ENCODE measurements at places on chromosomes 6 and 20.

DNA sequence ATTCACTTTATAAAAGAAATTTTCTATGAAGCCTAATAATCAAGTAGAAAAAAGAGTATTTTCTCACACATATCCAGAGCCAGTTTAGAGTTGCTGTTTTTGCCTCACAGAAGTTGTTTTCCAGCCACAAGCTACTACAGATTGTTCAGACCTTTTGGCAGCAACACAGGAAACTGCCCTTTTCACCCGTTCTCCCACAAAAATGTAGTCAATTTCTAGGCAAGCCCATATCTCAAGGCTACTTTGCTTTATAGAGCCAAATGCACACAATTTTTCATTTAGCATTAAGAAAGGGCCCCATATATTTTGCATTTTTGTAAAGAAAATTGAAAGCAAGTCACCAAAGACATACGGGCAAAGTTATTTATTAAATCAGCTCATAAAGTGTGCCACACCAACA is 49.5 kb downstream of the EPB41L2 start:
- DNase-seq, result no peak

DNA sequence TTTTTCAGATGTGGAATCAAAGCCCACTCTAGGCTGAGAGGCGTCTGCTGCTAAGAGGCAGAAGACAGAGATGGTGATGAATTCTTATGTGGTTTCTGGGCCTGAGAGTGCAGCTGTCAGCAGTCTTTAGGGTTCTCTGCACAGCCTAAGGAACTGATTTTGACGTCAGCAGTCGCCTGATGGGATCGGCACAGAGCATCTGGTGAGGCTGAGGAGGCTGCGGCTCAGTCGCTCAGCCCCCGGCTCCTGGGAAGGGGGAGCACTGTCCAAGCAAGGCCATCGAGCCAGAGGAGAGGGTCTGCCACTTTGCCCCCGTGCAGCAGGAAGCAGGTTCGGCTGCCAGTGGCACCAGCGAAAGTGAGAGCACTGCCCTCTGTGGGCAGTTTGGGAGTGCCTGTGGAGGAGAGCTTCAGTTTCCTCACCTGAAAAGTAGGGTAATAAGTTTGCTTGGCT is 92.5 kb downstream of the TCP11 start:
- DNase-seq, result peak; percentile 31

GRCh38 chr6:63635588-63636517 is at the start of gene PHF3:
Gene PHF3, plus strand, starts transcription at chr6:63635802. Its CDS starts 10,750 bp downstream, at chr6:63646552.
- peak; percentile 89 for DNase-seq

DNA sequence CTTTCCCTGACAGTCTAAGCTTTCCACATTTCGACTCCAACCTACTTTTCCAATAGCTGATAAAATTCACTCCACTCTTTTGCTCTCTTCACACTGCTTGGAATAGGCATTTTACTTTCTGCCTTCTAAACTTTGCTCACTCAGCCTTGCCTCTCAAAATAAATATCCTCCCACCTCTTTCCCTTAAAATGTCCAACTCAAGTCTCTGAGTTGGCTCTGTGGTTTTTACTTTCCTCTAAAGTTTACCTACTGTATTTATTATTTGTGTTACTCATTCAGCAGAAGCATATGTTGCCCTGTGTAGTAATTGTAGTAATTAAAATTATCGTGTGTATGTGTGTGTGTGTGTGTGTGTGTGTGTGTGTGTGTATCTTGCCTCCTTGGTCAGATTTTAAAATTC is 20.0 kb upstream of the CDYL start:
- no peak for DNase-seq

DNA sequence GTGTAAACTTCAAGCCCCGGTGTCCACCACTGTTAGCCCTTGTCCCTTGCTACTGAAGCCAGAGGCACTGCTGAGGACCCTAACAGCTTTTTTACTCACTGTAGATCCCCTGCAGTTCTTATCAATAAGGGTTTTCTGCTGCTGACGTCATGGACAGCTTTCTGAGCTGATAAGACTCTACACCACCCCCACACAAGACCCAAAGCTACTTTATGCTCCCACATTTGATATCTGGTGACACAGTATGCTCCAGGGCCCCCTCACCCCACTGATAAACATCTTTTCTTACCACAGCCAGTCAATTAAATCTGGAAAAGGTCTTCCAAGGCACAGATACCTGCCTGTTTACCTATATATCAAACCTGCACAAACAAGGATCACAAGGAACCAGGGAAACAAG is 65.3 kb downstream of the NUS1 start:
- DNase-seq, result no peak

GRCh38 chr20:11057624-11058023 is 383.8 kb upstream of the JAG1 start:
- DNase-seq, result no peak

GRCh38 chr20:34332262-34332920 is 29.2 kb upstream of the AHCY start:
- no peak for DNase-seq

DNA sequence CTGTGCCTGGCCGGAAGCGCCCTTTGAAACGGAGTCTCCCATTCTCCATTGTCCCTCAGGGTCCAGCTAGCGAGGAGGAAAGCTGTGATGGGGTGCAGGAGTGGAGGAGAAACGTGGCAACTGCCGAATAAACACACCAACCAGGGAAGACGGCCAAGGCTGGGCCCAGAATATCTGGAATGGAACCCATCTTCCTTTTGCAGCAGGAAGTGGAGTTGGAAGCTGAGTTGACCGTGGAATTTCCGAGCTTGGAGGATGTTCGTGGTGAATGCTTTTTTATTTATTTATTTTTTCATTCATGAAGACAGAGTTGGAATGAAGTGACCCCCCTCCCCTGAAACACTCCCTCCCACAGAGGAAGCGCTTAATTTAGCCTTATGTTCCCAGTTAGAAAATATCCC is 105.6 kb upstream of the RNF24 start:
- no peak for DNase-seq

DNA sequence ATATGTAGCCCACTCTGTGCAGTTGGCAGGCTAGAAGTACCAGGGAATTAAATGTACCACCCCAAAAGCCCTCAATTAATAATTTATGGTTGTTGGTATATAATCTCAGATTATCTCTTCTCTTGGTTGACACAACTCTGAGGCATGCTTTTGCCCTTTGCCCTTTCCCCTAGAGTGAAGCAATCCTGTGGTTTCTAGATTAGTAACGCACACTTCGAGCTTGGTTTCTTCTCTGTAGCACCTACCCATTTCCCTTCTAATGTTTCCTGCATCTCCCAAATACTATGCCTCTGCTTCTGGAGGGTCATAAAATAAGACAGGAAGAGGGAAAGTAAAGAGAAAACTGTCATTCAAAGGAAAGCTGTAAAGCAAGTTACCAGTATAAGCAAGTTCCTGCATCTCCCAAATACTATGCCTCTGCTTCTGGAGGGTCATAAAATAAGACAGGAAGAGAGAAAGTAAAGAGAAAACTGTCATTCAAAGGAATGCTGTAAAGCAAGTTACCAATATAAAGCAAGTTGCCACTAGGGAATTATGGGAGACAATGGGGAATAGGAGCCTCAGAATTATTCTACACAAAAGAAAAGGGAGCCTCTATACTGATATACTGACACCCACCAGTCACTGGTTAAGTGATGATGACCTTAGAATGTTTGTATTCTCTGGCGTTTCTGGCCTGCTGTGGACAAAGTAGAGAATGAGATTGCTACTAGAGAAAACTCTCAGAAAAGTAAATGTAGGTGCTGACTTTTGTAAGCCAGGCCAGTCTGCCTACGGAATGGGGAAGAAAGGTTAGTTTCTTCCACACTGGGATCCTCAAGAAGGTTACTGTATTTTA is 862.6 kb upstream of the MAN1A1 start:
- no peak for DNase-seq

DNA sequence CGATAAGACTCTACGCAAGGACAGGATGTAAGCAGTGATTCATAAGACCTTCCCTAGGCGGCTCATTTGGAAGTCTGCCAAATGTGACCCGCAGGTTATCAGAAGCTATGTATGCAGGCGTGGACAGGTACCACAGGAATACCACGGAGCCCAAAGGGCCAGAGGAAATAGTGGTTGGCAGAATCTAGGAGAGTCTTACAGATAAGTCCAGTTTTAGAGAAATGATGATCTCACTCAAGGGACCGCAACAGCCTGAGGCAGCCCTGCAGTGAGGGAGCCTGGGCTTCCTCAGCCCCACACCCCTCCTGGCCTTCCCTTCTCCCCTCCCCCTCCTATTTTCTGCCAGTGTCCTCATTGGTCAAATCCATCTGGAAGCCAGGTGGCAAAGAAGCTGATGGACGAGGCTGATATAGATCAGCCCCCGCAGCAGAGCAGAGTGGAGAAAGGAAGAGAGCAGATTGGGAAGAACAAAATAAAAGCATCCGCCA is 110.6 kb downstream of the FNDC1 start:
- no peak for DNase-seq

GRCh38 chr20:59940956-59941294 is 736 bp downstream of the FAM217B start:
- no peak for DNase-seq

DNA sequence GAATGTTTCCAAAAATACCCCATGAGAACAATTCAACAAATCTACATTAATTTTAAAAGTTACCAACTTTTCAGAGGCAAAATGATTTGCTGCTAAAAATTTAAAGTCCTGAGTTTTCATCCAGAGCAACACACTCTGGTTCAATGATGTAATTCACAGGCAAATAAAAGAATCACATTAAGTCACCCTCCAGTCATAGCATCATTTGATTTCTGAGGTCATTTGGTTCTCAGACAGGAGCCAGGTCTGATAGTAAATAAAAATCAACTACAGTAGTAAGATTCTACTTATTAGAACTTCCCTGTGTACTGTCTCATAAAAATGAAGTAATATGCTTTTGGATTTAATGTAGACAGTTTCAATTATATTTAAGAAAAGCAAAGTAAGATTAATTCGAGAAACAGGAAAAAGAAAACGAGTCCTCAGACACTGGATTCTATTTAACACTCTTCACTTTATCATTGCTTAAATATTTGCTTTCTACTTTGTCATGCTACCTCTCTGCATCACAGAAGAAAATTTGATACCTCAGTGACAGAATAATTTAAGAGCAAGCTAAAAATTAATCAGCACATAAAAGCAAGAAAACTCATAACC is 25.8 kb downstream of the MAP7 start:
- DNase-seq, result no peak

- no peak for DNase-seq
Observed at GRCh38 chr6:116616737-116617053, 416 bp downstream of the RSPH4A start.

Measured in NCI-H2227 treated with DMSO at 0.1 percent for 48 hours (cell line).